Caco-2 (cell line): ENCODE measurements at places on chromosomes 2 and 18. TPM values are rescaled to one million over a fixed set of nuclear protein-coding genes. Genes with fewer than 3 reads are reported as not detected.

DNA sequence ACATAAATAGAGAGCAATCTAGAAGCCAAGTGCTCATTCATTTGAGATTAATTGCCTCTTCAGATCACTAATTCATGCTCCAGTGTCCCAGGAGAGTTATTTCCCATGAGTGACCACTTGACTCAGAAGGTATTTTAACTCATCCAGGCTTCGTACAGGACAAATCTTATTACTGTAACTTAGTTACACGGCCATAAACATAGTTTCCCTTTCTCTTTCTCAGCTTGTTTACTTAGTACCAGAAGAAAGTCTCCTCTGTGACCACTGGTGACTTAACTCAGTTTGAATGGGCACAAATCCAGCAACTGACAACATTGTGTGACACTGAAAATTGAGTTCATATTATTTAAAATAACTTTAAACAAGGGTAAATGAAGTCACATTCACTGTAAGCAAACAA is 25.3 kb downstream of the MMADHC start:
- H3K27me3 ChIP-seq: no peaks in the 10 kb centered on the region
- no peak overlapping the region for H3K4me3 ChIP-seq
- no peaks in the 10 kb centered on the region for H3K36me3 ChIP-seq
- H3K27ac ChIP-seq: no peak overlapping the region

GDF7 gene
- total RNA-seq: 1.7 and 1.8 TPM in 2 replicates

CFAP53 gene
- 0.23 TPM in 1 of 2 replicates, not detected in the other for total RNA-seq

DNA sequence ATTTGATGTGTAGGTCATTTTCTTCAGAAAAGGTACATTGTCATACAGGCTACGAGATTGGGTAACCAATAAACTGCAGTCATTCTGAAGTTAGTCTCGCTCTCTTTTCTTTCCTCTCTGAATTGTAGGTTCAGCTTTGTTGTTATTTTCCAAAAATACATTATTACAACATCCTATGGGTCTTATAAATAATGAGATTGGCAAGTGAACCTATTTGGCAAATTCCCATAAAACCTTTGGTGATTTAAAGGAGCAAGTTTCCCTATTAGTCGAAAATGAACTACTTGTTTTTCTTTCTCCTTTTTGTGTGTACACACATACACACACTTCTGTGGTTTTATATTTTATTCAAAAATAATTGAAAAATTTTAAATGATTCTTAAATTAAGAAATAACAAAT is 67.0 kb downstream of the ARHGAP28 start:
- no peak overlapping the region for H3K27ac ChIP-seq
- H3K36me3 ChIP-seq: no peaks in the 10 kb centered on the region
- H3K27me3 ChIP-seq: no peaks in the 10 kb centered on the region
- H3K4me3 ChIP-seq: no peak overlapping the region
- H3K4me1 ChIP-seq: no peaks in the 10 kb centered on the region

GRCh38 chr2:3413697-3414096 is 34.2 kb downstream of the TRAPPC12 start:
- no peak overlapping the region for H3K27ac ChIP-seq
- no peaks in the 10 kb centered on the region for H3K4me1 ChIP-seq
- H3K4me3 ChIP-seq: no peak overlapping the region
- no peaks in the 10 kb centered on the region for H3K27me3 ChIP-seq

- no peak for DNase-seq
- peaks cover 25% of the 10 kb centered on the region for H3K4me1 ChIP-seq
- no peaks in the 10 kb centered on the region for H3K36me3 ChIP-seq
- H3K27ac ChIP-seq: peak overlapping the region; percentile 23
These were observed 51.7 kb downstream of the TGOLN2 start for GRCh38 chr2:85275984-85276540.

- H3K4me1 ChIP-seq: no peaks in the 10 kb centered on the region
- no peaks in the 10 kb centered on the region for H3K27me3 ChIP-seq
These were observed 43.9 kb upstream of the ACADL start for GRCh38 chr2:210269148-210269547.

MDH1B gene
- total RNA-seq: 0.34 and 0.39 TPM in 2 replicates

PKDCC gene
- 322 and 339 TPM in 2 replicates for total RNA-seq

POTEC gene
- not detected in 2 replicates for total RNA-seq

GRCh38 chr2:37459095-37459981 is 114.9 kb downstream of the QPCT start:
- no peaks in the 10 kb centered on the region for H3K4me1 ChIP-seq
- H3K36me3 ChIP-seq: no peaks in the 10 kb centered on the region
- H3K27me3 ChIP-seq: no peaks in the 10 kb centered on the region
- H3K4me3 ChIP-seq: no peak overlapping the region

DNA sequence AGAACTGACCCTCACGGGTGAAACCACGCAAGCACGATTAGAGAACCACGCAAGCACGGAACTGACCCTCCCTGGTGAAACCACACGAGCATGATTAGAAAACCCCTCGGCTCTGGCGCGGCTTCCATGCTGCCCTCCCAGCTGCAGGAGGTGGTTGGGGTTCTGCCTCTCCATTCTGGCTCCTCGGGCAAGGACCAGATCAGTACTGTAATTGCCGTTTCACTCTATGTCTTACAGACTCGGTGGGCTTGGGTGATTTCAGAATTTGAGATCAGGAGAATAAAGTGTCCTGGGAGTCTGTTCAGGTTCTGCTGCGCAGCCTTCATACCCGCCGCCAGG is 58.3 kb upstream of the KCNG2 start:
- no peak overlapping the region for H3K4me3 ChIP-seq
- no peaks in the 10 kb centered on the region for H3K27me3 ChIP-seq
- H3K36me3 ChIP-seq: no peaks in the 10 kb centered on the region

RAB27B gene
- 0.32 and 0.42 TPM in 2 replicates for total RNA-seq

ASB18 gene
- total RNA-seq: not detected in 2 replicates

MALL gene
- total RNA-seq: 22.9 and 26.1 TPM in 2 replicates

IL1F10 gene
- total RNA-seq: not detected in 2 replicates
